ENCODE measurements at places on chromosomes 7 and 10.

DNA sequence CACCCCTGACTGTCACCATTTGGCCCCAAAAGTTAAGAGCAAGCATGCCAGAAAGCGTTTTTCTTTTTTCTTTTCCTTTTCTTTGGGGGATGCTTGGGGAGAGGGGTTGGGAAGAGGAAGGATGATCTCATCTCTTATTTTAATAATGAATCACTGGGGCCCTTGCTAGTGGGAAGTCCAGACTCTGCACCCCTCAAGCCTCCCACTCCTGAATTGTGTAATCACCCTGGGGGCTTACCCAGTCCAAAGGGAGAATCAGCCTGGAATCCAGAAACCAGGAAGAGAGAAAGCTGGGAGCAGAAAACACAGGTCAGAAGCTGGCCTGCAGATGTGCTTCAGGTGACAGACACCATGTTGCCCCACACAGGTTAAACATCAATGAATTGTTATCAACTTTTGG is 14.7 kb upstream of the HABP2 start:
- DNase-seq = no peak

- DNase-seq = no peak
Observed at GRCh38 chr10:7933757-7934156, 115.5 kb downstream of the TAF3 start.

DNA sequence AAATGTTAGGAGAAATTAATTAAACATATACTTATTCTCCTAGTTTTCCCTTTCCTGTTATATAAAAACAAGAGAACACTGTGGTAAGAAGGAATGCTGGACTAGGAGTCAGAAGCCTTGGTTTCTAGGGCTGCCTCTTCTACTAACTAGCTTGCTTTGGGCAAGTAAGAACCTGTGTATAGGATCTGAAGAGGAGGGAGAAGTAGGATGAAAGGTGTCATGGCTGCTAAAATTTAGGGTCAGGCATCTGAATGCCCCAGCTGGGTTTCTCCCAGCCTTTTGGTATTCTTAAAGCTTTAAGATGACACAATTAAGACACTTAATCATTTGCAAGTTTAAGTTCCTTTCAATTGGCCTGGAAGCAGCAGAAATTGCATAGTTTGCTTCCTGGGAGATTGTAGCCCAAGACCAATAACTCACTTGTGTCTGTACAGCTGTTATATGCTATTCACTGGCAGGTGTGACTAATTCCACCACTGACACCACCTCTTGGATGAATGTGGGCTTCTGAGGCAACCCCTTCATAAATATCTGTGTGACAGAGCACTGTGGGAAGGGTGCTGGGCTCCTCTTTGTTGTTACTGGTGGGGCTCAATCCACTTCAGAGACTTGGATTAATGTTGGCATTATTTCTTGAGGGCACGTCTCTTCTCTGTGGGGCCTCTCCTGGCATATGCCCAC is 137.2 kb downstream of the LRMDA start:
- DNase-seq = no peak

DNA sequence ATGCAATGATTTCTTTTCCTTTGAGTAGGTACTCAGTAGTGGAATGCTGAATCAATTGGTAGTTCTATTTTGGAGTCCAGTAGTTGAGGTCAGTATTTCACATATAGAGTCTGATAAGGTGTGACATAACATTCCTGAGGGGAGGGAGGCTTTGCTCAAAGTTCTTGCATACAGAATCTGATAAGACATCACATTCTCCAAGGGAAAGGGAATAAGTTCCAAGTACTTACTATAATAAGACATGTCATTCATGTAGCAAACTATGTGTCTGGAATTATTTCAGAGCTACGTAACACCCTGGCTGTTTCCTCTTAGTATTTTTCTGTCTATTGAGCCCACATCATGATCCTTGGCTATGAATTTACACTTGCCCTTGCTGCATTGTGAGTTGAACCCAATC is 74.3 kb upstream of the POM121L12 start:
- no peak for DNase-seq
